ENCODE measurements at places on chromosomes 16 and 17. TPM values are rescaled to one million over a fixed set of nuclear protein-coding genes. Genes with fewer than 3 reads are reported as not detected.

GRCh38 chr16:87608400-87608985 lies 6.2 kb downstream of the JPH3 start:
- no peak overlapping the region for H3K4me3 ChIP-seq
- no peak for DNase-seq
- peaks cover 52% of the 10 kb centered on the region for H3K27me3 ChIP-seq
- no peak overlapping the region for H3K27ac ChIP-seq
- H3K36me3 ChIP-seq, result no peaks in the 10 kb centered on the region

DNA sequence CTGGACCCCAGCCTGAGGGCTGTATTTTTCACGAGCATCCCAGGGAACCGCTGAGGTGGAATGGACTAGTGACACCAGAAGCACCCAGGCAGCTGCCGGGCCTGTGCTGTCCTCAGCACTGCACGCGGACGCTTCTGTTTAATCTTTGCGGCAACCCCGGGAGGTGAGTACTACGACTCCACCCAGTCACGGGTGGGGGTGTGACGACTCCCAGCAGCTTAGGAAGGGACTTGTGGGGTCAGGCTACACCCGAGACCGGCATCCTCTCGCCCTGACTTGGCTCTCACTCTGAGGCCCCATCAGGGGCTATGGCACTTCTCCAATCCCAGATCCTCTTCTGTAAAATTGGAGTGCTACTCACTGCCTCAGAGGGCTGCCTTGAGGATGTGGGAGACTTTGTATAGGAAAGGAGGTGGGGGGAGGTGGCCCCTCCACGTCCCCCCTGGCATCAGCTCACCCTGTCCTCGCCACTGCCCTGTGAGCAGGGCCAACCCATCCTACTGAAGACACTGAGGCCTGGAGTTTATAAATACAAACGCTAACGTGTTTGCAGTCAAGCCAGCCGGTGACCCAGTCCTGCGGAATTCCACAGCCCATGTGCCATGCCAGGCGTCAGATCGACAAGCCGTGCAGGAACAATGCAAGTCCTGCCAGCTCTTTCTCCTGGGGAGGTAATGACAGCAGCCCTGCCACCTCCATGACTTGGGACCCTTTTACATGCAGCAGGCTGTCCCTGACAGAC lies 44.4 kb downstream of the PPL start:
- no peaks in the 10 kb centered on the region for H3K27me3 ChIP-seq
- peaks cover 14% of the 10 kb centered on the region for H3K36me3 ChIP-seq
- H3K4me1 ChIP-seq, result no peaks in the 10 kb centered on the region
- H3K4me3 ChIP-seq, result no peak overlapping the region
- DNase-seq, result no peak

DNA sequence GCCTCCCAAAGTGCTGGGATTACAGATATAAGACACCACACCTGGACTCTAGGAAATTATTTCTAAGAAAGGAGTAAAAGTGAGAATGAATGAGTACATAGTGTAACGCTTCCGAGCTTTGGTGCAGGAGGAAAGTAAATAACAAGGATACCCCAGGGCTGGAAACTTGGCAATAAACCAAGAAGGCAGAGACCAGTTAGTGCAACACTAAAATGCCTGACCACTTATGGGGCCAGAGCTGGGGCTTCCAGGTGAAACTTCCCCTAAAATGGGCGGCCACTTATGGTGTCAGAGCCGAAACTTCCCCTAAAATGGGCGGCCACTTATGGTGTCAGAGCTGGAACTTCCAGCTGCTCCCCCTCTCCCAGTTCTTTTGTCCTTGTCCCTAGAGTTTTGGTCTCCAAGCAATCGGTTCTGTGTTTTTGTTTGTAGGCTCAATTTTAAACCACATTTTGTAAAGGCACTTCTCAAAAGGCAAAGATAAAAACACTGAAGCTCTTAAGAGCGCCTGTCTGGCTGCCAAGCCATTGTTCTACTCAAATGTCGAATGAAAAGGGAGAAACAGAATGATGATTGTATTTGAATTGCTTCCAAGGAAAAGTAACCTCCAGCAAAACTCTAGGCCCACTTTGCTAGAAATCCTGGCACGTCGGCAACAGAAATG lies 63.9 kb downstream of the NXN start:
- H3K4me3 ChIP-seq, result no peak overlapping the region
- DNase-seq, result no peak
- H3K27me3 ChIP-seq, result no peaks in the 10 kb centered on the region
- no peak overlapping the region for H3K27ac ChIP-seq

DNA sequence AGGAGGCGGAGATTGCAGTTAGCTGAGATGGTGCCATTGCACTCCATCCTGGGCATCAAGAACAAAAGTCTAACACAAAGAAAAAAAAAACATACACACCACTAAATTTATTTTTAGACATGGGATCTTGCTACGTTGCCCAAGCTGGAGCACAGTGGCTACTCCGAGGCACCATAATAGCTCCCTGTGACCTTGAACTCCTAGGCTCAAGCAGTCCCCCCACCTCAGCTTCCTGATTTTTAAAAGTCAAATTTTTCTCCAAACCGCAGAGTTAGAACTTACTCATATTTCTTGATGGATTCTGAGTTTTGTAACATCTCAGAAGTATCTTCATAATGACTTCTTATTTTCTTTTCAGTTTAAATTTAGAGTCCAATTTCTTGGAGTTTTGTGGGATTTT lies 3.4 kb downstream of the CMTM4 start:
- H3K4me3 ChIP-seq, result no peak overlapping the region
- peaks cover 20% of the 10 kb centered on the region for H3K4me1 ChIP-seq
- no peak overlapping the region for H3K27ac ChIP-seq
- H3K36me3 ChIP-seq, result no peaks in the 10 kb centered on the region

GRCh38 chr17:63984236-63984635 lies 11.5 kb upstream of the SCN4A start:
- no peaks in the 10 kb centered on the region for H3K27me3 ChIP-seq
- no peak overlapping the region for H3K27ac ChIP-seq
- H3K4me3 ChIP-seq, result no peak overlapping the region
- H3K36me3 ChIP-seq, result no peaks in the 10 kb centered on the region

DNA sequence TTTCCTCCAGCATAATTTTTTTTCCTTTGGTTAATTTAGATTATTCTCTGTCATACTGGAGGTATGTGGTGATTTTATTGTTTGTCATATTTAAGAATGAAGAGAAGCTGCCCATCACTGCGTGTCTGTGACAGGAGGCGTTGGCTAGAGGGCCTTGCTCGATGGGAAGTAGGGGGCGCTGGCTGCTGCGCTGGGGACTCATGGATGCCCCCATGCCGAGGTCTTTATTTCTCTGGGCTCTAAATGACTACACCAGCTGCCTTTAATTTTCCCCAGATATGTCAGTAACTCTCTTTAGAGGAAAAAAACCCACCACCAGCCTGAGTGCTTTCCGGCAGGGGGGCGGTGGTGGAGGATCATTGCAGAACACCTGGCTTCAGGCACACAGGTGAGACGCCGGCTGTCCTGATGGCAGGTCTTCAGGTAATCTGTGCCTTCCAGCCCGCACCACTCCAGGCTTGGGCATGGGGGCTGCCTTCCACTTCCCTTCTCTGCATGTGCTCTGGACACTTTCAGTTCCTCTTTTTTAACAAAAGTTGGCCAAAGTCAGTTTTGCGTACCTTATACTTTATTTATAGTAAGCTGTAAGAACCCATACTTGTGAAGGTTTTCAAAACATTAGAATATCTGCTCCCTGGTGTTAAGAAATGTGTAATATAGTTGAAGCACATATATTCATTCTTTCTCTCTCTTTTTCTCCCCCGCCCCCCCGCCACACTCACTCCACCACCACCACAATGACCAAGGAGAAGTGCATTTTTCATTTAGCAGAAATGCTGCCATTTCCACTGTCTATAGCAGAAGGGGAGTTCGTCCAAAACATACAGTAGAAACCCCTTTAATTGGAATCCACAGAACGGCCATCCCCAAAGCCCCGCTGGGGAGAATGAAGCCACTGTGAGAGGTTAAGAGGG lies 192.7 kb downstream of the RPTOR start:
- H3K27ac ChIP-seq, result no peak overlapping the region
- no peaks in the 10 kb centered on the region for H3K4me1 ChIP-seq
- no peak overlapping the region for H3K4me3 ChIP-seq
- no peak for DNase-seq
- no peaks in the 10 kb centered on the region for H3K36me3 ChIP-seq

DNA sequence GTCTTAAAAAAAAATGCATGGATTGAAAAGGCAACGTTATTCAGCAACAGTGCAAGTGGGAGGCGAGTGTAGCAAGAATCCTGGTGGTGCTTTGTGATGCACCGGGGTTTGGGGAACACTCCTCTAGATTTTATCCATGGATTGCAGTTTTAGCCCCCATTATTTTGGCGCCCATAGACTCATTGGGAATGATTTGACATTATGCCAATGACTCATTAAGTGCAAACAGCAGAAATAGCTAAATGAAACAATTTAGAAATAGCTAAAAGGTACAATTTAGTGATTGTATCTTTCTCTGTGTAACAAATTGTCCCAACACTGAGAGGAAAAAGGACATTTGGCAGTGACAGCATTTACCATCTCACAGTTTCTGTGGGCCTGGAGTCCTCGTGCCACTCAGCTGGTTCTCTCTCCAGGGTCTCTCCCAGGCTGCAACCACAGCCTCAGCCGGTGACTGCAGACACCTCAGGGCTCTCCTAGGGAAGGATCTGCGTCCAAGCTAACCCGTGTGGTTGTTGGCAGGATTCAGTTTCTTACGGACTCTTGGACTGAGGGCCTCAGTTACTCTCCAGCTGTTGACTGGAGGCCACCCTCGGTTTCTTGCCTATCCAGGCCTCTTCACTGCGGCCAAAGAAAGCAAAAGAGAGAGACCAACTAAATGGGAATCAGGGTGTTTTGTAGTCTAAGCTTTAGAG lies 398.7 kb downstream of the SNX29 start:
- H3K4me3 ChIP-seq, result no peak overlapping the region
- no peaks in the 10 kb centered on the region for H3K4me1 ChIP-seq
- H3K36me3 ChIP-seq, result no peaks in the 10 kb centered on the region
- no peaks in the 10 kb centered on the region for H3K27me3 ChIP-seq
- no peak overlapping the region for H3K27ac ChIP-seq

DNA sequence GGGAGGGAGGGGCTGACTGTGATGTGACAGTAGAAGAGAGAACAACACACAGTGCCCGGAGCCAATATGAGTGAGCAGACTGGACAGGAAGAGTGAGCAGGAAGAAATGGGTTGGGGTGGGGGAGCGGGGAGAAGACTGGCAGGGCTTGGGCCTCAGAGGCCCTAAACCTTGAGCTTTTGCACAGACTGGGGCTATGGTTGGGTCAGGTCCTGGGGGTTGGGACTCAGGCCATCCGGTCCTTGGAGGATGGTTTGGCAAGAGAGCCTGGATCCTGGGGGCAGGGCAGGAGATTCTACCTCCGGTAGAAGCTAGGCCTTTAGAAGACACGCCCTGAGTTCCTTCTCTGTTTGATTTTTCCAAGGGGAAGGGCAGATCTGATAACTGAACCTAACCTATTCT lies 1.1 kb downstream of the CAMTA2 start:
- peaks cover 2% of the 10 kb centered on the region for H3K36me3 ChIP-seq
- H3K27me3 ChIP-seq, result no peaks in the 10 kb centered on the region
- peak overlapping the region; percentile 97 for H3K4me3 ChIP-seq

DNA sequence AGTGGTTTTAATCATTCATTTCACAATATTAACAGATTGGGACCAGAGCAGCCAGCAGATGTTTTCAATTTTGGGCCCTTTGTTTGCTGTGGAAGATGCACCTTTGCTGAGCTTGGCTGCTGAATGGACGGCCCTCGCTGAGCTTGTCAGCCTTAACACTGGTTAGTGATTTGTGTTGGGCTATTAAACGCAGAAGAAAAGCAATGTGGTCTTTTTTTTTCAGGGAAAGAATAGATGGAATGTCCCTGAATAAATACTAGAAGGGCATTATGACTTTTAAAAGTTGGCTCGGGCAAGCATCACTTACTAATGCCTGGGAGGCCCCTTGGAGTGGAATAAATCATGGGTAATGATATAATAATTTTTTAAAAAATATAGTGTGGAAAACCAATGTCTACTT lies 297.0 kb downstream of the MAP2K6 start:
- H3K27ac ChIP-seq, result no peak overlapping the region
- no peaks in the 10 kb centered on the region for H3K27me3 ChIP-seq
- no peaks in the 10 kb centered on the region for H3K4me1 ChIP-seq
- H3K36me3 ChIP-seq, result no peaks in the 10 kb centered on the region

DNA sequence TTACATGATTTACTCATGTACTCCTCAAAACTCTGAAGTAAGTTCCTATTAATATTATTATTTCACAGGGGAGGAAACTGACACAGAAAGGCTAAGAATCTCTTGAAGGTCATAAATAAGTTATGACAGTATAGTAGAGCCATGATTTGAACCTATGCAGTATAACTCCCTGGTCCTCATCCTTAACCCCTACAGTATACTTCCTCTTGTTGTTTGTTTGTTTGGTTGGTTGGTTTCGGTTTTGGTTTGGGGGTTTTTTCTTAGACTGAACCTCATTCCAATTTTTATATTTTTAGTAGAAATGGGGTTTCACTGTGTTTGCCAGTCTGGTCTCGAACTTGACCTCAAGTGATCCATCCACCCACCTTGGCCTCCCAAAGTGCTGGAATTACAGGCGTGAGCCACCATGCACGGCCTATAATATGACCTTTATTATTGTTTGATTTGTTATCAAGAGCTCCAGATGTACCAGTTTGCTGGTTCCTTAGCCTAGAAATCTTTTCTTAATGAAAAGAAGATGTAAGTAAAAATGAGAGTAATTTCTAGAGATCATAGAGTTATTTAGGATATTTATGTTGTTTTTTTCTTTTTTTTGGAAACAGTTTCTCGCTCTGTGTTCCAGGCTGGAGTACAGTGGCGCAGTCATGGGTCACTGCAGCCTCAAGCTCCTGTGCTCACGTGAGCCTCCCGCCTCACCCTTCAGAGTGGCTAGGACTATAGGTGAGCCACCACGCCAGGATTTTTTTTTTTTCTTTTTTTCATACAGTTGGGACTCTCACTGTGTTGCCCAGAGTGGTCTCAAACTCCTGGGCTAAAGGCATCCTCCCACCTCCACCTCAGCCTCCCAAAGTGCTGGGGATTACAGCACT lies 4.8 kb downstream of the PRR11 start:
- H3K4me3 ChIP-seq, result no peak overlapping the region
- no peak overlapping the region for H3K27ac ChIP-seq
- DNase-seq, result no peak

DNA sequence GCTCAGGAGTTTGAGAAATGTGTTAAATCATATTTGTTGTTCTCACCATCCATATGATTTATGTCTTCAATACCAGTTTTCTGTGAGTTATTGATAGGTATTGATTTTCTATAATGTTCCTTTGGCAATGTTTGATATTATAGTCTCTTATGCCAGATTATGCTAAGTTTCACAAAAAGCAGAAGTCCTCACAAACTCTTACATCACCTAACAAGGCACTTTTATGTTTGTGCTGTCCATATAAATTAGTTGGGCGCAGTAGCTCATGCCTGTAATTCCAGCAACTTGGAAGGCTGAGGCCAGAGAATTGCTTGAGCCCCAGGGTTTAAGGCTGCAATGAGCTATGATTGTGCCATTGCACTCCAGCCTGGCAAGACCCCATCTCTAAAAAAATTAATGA lies 12.6 kb upstream of the UQCRC2 start:
- H3K27me3 ChIP-seq, result 0 out of 2 replicates have a peak, but pooled peaks cover 5% of the 10 kb centered on the region
- no peaks in the 10 kb centered on the region for H3K36me3 ChIP-seq
- H3K4me3 ChIP-seq, result no peak overlapping the region
- no peak overlapping the region for H3K27ac ChIP-seq
- DNase-seq, result no peak

- H3K4me1 ChIP-seq, result no peaks in the 10 kb centered on the region
- H3K4me3 ChIP-seq, result no peak overlapping the region
- DNase-seq, result no peak
- H3K36me3 ChIP-seq, result no peaks in the 10 kb centered on the region
Measured at GRCh38 chr17:72046643-72047612, 73.9 kb upstream of the SOX9 start.

CA7 gene
- not detected for total RNA-seq

PRSS21 gene
- total RNA-seq, result 0.39 TPM

ITGAD gene
- total RNA-seq, result 0.12 TPM

ASPA gene
- total RNA-seq, result not detected

All from HCT116 (cell line).